ENCODE measurements at places on chromosomes 4 and X.

DNA sequence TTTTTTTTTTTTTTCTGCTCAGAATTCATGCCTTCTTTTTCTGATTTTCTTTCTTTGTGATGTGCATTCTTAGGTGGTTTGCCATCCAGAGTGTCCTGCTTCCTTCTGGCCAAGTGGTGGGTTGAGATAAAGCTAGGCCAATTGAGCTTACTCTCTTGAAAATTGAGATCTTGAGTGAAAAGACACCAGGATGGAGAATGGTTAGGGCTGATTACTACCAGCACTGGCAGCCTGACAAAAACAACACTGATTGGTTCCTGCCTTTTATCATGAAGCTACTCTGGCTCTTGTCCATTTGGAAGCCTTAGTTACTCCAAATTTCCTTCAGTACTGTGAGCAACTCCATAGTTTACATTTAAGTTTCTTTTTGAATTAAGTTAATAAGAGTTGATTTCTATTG, 404.0 kb downstream of the PPARGC1A start:
- H3K27ac ChIP-seq: no peak overlapping the region
- no peak for DNase-seq
- H3K36me3 ChIP-seq: no peaks in the 10 kb centered on the region
- H3K27me3 ChIP-seq: no peaks in the 10 kb centered on the region
- peaks cover 5% of the 10 kb centered on the region for H3K4me1 ChIP-seq

GRCh38 chr4:6689506-6689960, 4.1 kb upstream of the S100P start:
- DNase-seq: no peak
- no peak overlapping the region for H3K27ac ChIP-seq
- H3K4me1 ChIP-seq: no peaks in the 10 kb centered on the region
- H3K4me3 ChIP-seq: no peak overlapping the region
- no peaks in the 10 kb centered on the region for H3K27me3 ChIP-seq

DNA sequence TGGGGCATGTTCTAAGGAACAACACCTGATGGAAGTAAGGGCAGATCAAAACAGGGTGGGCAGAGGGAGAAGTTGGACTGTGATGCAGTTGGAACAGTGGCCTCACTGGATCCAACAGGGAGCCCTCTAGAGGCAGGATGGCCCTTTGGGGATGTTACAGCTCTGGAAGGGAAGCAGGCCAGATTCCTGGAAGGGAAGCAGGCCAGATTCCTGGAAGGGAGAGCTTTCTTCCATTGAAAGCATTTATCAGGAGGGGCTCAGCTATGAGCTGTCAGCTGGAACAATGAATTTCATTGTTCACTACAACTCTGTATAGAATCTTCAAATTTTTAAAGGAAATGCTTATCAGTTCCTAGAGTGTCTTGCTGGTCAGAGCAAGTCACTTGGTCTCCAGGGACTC, 17.7 kb downstream of the IL15 start:
- H3K36me3 ChIP-seq: no peaks in the 10 kb centered on the region
- no peaks in the 10 kb centered on the region for H3K27me3 ChIP-seq
- DNase-seq: peak; percentile 77
- H3K4me1 ChIP-seq: no peaks in the 10 kb centered on the region
- no peak overlapping the region for H3K4me3 ChIP-seq

GRCh38 chr4:8507196-8507570, 66.6 kb downstream of the TRMT44 start:
- no peak for DNase-seq
- no peaks in the 10 kb centered on the region for H3K36me3 ChIP-seq
- H3K4me1 ChIP-seq: peaks cover 21% of the 10 kb centered on the region
- H3K27ac ChIP-seq: no peak overlapping the region
- no peaks in the 10 kb centered on the region for H3K27me3 ChIP-seq

DNA sequence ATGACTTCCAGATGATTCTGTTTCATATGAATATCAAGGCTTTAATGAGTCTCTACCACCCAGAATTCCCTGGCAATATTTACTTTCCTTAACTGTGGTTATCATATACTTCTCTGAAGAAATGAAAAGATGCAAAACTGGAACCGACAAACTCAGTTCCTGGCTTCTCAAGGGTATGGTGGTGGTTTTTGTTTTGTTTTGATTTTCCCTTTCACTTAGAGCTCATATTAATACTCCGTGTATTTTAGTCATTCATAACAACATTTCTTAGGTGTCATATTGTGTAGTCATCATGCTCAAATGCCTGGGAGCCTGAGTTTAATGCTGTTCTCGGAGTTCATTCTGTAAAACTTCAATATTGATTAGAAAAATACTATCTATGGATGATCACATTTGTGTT, 665 bp downstream of the TRPC5OS start:
- H3K36me3 ChIP-seq: no peaks in the 10 kb centered on the region
- H3K4me3 ChIP-seq: no peak overlapping the region
- no peak for DNase-seq
- no peak overlapping the region for H3K27ac ChIP-seq

Data from neural progenitor cell (in vitro differentiated cells).